GM20000 (cell line): ENCODE measurements at places on chromosomes 4 and X.

DNA sequence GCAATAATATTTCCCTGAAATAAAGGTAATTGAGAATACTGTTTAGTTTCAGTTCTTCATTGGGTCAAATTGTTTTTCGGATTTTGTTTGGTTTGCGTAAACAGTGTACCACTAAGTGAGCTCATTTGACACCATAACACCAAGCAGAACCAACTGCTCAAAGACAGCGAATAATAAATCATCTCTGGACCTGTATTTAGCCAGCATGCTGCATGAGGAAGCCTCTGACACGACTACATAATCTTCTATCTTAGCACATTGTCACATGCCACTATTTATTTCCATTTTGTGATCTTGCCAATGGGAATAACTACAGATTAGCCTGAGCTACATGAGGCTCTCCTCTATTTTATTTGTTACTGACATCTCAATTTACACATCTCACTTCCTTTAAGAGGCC lies 12.1 kb upstream of the PRKG2 start:
- no peak for DNase-seq

GRCh38 chrX:74774988-74775387 lies 150.3 kb downstream of the NEXMIF start:
- DNase-seq: no peak

DNA sequence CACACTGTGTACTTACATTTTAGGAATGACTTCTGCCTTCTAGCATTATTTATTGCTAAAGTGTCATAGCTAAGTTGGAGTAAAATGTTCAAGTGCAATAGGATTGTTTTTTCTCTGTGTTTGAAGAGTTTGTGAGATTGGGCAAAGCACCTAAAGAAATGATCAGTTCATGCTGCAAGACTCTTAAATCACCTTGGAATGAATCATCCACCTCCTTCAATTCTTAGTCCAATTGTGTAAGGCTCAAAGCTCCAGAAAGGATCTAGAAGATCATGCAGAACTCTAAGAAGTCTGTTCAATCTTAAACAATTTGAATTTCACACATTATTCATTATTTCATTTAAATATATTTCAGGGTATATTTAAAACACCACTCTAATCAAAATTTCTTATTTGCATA lies 137.1 kb downstream of the AMELX start:
- no peak for DNase-seq

GRCh38 chrX:25726539-25726938 lies 411.6 kb upstream of the MAGEB18 start:
- no peak for DNase-seq

DNA sequence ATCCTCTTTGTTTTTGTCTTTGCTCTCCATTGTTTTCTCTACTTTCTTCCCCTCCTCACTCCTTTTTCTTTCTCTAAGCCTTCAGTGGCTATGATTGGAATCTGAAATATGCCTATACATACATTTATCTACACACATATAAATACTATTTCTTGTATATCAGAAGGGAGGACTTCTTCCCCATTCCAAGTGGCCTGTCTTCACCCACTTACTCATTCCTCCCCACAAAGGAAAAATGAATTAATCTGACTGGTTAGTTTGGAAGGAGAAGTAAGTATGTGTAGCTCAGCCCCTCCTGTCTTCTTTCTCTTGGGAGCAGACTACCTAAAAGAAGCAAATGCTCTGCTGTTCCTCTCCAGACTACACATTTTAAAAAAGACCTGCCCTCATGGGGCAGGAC lies 17.7 kb downstream of the GUCY2F start:
- DNase-seq: no peak

DNA sequence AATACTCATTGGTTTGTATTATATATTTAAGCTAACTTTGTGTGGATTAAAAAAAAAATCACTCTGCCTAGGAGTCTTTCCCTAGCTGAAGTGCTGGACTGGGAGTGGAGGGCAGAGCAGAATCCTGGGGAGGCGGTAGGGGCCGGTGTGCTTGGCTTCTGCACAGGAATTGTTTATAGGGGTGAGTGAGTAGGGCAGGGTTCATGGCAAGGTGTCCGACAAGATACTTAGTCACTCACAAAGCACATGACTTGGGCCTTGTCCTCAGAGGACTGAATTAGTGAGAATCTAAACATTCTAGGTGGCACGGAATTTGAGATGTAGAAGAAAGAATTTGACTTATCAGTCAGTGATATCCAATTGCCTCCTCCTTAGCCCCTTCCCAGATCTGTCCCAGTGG lies 32.2 kb downstream of the FNIP2 start:
- no peak for DNase-seq

GRCh38 chr4:122117743-122118142 lies 34.4 kb upstream of the BLTP1 start:
- DNase-seq: no peak

GRCh38 chr4:135575041-135575440 lies 1373.5 kb upstream of the PABPC4L start:
- DNase-seq: no peak

GRCh38 chr4:56743550-56743949 lies 62.5 kb upstream of the HOPX start:
- no peak for DNase-seq

- no peak for DNase-seq
Observed at GRCh38 chr4:185792384-185793115, 19.4 kb downstream of the SORBS2 start.

GRCh38 chrX:25067271-25068172 lies 51.8 kb upstream of the ARX start:
- peak; percentile 8 for DNase-seq

GRCh38 chrX:12971282-12972003 lies 3.5 kb upstream of the TMSB4X start:
- DNase-seq: no peak

- no peak for DNase-seq
Observed at GRCh38 chrX:25079020-25079419, 63.3 kb upstream of the ARX start.

DNA sequence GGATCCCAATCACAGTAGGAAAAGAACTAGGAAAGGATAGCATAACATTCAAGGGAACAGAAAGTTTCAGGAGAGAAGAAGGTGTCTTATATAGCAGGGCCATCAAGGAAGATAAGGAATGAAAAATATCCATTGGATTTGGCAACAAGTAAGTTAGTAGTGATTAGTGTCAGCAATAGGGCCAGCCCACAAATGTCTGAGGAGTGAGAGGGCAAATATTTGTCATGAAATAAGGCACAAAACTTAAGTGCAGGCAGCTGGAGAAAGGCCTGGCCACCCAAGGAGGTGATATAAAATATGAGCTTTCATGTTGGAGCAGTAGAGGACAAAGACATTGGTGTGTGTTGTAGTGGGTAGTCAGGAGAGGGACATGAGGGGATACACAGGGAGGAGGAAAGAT lies 132.1 kb downstream of the COL4A6 start:
- no peak for DNase-seq

DNA sequence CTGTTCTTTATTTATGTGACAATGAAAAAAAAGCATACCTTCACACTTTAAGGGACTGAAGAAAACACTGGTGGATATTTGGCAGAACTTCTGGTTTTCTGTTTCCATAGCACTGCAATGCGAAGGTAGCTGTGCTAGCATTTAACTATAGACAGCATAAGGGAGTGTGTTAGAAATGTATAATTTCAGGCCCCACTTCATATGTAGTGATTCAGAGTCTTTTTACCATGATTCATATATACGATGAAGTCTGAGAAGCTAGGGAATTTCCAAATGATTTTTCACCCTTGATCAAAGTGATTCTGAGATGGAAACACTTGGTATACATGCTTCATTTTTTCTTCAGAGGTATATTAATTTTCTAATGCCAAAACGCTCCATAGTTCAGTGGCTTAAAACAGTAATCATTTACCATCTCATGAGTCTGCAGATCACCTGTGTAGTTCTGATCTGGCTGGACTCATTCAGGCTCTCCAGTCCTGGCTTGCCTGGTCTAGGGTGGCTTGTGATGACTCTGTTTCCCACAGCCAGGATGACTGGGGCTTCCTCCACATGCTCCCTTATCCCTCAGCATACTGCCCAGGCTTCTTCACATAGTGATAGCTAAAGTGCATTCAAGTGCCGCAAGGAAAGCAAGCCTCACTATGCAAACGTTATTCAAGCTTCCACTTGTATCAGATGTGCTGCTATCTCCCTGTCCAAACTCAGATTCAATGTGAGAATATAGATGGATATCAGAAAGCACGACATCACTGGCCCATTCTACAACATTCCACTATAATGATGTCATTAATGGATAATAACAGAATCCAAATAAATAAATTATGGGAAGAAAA lies 790.1 kb downstream of the TECRL start:
- DNase-seq: no peak

- no peak for DNase-seq
Observed at GRCh38 chr4:7501314-7501713, 66.6 kb upstream of the PSAPL1 start.

GRCh38 chr4:73912191-73912590 lies 43.0 kb downstream of the CXCL1 start:
- DNase-seq: no peak

GRCh38 chrX:1491851-1492349 lies 39.2 kb upstream of the ASMTL start:
- DNase-seq: peak; percentile 85

DNA sequence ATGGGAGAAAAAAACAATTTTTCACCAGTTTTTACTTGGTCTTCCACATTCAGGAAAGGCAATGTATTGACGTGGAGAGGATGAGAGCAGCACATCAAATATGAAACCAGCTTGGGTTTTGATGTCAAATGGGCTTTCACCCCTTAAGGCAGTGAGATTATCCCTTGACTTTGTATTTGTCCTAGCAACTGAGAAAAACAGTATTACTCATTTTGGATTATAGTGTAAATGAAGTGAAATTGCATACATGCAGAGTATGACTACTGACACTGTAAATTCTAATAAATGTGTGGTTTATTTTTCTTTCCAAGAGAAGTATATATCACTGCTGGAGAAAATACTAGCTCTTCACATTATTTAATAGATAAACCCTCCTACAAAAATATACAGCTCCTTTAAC lies 863.6 kb upstream of the IGFBP7 start:
- no peak for DNase-seq

GRCh38 chr4:156971165-156971675 lies 379 bp downstream of the PDGFC start:
- peak; percentile 29 for DNase-seq

GRCh38 chrX:9664224-9664623 lies 101.4 kb downstream of the GPR143 start:
- no peak for DNase-seq

DNA sequence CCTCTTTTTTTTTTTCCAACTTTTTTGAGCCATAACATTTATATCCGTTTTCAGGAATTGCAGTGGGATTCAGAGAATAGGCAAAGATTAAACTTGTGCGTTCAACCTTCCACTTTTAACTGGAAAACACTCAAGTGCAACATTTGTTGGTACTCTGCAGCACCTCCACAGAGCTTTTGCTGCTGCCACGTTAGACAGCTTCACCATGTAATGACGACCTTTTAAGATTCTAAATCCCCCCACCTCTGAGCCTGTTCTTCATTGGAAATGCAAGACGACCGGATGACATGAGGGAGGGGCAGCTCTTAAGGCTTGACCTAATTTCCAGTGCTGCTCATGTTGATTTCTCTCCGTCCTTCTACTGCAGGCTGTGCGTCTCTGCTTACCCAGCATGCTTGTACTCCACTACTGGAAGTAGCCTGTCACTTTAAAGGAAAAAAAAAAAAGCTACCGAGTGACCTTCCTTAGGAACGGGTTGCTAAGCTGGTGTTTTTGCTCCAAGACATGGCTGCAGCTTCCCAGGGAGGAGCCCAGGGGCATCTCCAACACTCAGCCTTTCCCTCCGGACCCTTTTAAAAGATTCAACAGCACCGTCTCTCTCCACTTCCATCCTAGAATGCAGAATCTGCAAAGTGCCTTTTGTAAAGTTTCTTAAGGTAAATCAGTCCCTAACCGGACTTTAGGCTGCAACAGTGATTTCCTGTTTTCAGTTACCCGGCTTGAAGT lies at the start of gene CC2D2A:
CC2D2A (plus strand) TSS at position 481 of the 726 bp plus-strand sequence. CDS start 6,051 bp downstream, outside the sequence.
- DNase-seq: no peak

DNA sequence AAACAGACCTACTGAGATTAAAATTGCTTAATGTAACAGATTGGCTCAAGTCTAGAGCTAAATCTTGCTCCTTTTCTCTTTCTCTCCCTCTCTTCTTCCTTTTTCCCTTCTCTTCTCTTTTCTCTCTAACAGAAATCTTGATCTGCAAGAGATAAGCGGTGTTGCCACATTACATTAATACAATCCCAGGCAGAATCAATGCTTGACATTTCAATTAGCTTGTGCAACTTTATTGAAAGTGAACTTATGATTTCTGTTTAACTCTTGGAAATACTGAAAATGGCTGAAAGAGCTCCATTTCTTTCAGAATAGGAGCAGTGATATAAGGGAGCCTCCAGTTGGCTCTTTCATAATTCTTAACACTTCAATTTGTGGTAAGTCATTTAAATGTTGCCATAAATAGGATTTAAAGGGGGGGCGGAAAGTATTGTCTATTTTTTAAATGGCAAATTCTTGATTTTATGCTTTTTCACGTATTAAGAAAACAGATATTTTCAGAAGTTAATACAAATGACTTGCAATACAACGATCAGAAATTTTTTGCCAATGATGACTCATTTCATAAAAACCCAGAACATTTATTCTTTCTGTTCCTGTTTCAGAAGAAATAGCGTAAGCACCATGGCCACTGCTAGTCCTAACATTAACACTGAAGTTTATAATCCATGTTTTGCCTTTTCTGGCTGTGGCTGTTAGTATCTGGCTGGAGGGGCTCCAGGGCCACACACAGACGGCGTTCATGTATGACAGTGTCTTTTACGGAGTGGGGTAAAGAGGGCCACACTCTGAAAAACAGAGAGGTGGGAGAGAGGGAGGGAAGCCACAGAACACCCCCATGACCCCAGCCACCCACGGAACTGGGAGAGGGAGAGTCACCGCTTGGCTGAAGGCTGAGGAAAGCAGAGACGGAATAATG lies 115.7 kb upstream of the FAT1 start:
- no peak for DNase-seq

DNA sequence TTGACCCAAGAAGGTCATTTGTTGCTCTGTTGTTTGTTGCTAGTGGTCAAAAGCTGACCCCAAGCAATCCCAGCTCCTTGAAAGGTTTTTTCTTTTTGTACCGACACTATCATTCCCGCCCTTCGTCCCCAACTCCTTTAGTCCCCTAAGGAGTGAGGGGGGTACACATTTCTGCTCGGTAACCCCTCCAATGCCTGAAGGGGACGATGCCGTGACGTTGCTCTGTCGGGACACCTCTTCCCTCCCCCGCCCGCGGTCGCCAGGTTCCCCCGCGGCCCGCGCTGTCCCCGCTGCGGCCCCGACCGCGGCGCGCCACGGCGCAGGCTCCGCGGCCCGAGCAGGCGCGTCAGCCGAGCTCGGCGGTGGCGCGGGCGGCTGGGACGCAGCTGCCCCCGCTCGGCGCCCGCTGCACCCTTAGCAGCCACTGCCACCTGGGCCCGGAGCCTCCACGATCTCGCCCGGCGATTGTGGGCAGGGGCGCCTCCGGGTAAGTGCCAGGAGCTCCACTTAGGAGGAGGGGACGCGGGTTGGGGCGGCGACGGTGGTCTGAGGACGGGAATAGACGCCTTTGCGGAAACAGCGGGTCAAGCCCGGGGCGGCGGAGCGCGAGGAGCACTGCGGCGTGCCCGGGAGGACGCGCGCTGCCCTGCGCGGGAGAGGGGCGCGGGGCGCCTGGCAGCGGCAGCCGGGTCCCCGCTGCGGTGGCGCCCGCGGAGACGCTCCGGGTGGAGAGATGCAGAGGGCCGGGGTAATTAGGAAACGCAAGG lies at the start of gene GLRB:
GLRB (plus strand) TSS at position 340 of the 767 bp plus-strand sequence. CDS start 1,875 bp downstream, outside the sequence.
- peak; percentile 24 for DNase-seq
